ENCODE measurements at places on chromosomes 16 and 17.

GRCh38 chr16:57535680-57536305, 578 bp downstream of the CCDC102A start:
- peak; percentile 95 for DNase-seq

GRCh38 chr17:49201481-49201927, 8.9 kb downstream of the GNGT2 start:
- DNase-seq = no peak

DNA sequence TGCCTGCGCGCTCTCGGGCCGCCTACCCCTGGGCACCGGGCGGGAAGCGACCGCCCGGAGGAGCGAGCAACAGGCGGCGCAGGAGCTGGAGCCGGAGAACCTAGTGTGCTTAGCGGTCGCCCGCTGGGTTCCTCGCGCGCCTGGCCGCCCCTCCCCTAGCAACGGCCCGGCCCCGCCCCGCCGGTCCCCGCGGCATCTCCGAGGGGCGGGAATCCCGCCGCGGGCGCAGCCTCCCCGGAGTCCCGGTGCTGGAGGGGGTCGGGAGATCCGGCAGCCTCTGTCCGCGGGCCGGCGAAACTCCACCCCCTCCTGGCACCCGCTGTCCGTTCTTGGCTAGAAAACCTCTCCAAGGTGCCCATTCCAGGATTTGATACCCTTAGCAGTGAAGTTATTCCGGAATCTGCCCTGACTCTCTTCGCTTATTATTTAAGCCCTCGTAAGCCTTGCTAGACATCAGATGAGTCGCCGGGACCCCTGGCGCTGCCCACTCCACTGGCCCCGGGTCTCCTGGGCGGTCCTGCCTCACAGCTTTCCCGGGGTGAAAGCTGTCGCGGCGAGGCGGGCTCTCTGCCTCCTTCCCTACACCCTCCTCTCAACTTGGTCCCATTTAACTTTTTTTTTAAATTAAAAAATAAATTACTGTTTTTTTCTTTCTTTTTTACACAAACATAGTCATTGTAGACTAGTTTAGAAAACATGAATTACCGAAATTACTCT, at the start of gene RPRML:
RPRML (minus strand) TSS at position 107 of the 717 bp plus-strand sequence. CDS start 246 bp downstream, outside the sequence.
- DNase-seq = no peak

DNA sequence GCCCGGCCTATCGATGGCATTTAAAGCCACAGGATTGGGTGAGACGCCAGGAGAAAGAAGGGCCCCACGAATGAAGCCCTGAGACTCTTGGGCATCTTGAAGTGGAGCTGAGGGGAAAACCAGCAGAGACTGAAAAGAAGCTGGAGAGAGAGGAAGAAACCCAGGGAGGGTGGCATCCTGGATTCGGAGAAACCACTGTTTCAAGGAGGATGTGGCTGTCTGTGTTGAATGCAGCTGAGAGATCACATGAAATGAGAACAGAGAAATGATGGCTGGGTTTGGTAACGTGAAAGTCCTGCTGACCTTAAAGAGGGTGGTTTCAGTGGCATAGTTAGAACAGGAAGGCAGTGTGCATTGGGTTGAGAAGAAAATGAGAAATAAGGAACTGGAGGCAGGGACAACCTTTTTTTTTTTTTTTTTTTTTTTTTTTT, 3.8 kb downstream of the TNFSF12 start:
- DNase-seq = no peak

GRCh38 chr17:73189417-73190099, 3.3 kb upstream of the COG1 start:
- no peak for DNase-seq

- no peak for DNase-seq
Measured at GRCh38 chr17:75816693-75817092, 27.5 kb downstream of the UNC13D start.

DNA sequence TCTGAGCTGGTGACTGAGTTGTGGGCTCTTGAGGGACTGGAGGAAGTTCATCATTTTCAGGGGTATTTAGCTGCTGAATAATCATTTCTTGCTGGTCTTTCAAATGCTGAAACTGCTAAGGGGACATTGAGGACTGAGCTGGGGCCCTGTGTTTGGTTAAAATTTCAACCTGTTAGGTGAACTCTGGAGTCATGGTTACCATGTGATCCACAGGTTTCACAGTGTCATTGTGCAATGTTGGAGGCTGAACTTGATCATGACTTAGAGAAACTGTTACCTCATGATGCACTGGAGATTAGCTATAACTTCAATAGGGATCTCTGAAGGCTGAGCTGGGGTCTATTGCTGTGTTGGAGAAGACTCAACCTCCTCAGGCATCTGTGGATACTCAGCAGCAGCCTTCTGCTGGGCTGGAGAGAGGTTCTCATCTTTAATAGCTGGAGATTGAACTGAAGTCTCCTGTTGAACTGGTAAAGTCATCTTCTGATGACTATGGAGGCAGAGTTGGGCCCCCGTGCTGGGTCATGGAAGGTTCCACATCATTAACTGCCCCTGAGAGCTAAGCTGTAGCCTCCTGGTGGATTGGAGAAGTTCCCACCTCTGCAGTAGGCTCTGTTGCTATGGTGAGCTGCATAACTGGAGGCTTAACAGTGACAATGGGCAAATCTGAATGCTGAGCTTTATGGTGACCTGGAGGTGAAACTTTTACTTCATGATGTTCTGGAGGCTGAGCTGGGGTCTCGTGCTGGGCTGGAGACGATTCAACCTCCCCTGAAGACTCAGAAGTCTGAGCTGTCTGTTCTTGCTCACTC, 15.2 kb downstream of the RDM1 start:
- no peak for DNase-seq

DNA sequence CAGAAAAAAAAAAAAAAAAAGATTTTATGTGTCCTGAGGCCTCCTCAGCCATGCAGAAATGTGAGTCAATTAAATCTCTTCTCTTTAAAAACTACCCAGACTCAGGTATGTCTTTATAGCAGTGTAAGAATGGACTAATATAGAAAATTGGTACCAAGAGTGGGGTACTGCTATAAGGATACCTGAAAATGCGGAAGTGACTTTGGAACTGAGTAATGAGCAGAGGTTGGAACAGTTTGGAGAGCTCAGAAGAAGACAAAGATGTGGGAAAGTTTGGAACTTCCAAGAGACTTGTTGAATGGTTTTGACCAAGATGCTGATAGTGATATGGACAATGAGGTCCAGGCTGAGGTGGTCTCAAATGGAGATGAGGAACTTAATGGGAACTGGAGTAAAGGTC, 17.3 kb upstream of the CNEP1R1 start:
- DNase-seq = no peak

DNA sequence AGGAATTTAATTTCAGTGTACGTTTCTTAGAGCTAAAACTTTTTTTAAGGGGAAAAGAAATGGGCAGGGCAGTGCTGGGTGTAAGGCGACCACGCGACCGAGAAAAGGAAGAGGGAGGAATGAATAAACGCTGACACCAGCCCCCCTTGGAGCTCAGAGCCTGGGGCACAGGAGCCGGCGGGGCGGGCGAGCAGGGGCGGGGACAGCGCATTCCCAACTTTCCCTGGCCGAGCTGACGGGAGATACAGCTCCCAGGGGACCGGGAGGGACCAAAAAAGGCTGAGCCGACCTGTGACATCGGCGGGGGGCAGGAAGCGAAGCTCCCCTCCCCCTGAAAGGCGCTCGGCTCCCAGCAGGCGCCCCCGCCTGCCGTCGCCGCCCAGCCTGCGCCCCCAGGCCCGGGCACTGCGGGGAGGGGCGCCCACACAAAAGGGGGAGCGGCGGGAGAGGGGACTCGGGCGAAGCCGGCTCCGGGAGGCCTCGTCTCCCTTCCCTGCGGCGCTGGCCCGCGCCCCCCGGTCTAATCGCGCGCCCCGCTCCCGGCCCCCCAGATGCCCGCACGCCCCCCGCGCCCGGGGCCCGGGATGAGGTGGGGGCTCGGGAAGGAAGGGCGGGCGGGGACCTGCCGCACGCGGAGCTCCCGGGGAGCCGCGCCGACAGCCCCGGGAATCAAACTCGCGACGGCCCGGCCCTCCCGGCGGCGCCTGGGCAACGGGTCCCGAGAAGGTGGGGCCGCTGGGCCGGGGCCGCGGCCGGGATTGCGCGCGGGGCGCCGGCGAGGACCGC, 622 bp downstream of the CUEDC1 start:
- DNase-seq = no peak

GRCh38 chr17:12719948-12720347, 54.3 kb downstream of the MYOCD start:
- no peak for DNase-seq

DNA sequence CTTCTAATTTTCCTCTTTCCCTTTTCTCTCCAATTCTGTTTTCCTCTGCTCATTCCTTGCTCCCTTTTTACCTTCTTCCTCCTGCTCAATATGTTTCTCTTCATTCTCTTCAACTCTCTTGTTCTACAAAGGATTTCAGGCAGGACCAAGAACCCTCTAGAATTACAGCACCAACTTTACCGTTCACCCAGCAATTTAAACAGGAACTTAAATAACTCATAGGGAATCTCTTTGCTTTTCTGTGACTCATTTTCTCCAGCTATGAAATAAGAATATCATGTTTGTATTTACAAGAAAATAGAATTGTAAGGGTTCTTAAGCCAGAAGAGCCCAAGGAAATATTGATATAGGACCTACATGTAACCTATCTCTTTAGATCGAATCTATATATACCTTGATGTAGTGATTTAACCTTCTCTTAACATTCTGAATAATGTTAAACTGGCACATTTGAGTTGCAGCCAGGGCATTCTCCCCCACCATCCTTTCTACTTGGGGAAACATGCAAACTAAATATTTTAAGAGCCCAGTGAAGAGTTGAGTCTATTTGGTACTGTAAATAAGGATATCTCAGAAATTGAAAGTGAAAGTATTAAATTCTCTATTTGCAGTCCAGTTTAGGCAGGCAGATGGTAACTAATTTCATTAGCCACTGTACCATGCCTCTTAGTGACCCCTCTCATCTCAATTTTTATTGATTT, 137.0 kb downstream of the ANKFN1 start:
- DNase-seq = no peak

DNA sequence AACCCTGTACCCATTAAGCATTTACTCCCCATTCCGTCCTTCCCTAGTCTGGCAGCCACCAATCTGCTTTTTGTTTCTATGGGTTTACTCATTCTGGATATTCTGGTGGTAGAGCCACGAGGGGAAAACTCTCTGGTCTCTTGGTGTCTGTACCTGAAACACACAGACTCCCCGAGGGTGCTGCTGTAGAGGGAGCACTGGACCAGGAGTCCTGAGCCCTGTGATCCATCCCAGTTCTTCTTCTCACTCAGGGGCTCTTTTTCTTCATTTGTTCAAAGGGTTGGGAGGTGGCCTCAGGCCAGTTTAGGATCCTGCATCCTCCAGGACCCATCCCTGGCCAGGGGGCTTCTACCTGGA, 14.1 kb downstream of the HEXIM2 start:
- no peak for DNase-seq

- no peak for DNase-seq
Measured at GRCh38 chr16:2813771-2814221, 3.2 kb upstream of the PRSS21 start.

DNA sequence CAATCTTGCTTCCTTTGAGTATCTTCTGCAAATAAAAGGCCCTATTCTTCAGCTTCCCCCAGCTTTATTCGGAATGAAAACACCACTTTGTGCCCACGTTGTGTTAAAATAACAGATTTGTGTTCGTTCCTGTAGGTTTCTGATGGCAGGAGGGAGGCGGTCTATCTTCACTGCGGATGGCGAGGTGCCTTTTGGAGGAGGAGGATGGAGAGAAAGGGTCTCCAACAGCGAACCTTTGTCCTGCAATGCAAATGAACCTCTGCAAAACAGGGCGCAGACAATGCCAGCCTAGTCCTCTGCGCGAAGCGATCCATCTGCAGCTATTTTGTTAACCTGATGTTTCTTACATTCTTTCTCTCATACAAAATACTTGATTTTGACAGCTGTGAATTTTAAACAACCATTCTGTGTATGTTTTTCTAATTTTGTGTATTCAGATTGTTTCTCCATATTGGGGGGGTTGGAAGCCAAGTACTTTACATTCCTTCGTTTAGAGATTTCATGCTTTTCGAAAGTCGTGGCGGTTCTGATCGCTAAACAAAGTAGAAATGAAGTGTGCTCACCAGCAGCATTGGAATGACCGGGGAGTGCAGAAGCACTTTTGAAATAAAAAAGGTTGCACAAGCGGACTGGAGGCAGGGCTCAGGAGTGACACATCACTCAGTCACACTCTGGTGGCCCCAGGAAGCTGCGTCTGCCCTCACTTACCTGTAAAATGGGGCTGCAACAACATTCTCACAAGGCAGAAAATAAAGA, 279.0 kb upstream of the IRX5 start:
- no peak for DNase-seq

GRCh38 chr16:86550281-86550680, 4.8 kb downstream of the MTHFSD start:
- DNase-seq = no peak

GRCh38 chr16:58684001-58684353, 593 bp downstream of the SLC38A7 start:
- no peak for DNase-seq

DNA sequence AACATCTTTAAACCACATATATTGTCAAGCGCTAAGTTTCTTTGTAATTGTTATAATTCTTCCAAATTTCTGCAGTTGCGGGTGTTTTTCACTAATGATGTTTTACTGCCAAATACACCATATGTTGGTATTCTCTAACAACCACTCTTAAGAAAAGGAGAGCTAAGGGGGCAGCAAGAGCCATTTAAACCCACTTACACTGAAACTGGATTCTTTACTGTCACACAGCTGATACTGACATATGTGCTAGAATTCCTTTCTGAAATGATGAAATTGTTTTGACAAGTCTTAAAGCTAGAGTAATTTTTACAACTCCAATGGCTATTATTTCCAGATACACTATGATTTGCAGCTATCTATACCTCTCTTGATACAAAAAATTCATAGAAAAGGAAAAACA, 483.1 kb downstream of the CDH11 start:
- no peak for DNase-seq

- no peak for DNase-seq
Measured at GRCh38 chr17:32803544-32803943, 73.4 kb downstream of the MYO1D start.

DNA sequence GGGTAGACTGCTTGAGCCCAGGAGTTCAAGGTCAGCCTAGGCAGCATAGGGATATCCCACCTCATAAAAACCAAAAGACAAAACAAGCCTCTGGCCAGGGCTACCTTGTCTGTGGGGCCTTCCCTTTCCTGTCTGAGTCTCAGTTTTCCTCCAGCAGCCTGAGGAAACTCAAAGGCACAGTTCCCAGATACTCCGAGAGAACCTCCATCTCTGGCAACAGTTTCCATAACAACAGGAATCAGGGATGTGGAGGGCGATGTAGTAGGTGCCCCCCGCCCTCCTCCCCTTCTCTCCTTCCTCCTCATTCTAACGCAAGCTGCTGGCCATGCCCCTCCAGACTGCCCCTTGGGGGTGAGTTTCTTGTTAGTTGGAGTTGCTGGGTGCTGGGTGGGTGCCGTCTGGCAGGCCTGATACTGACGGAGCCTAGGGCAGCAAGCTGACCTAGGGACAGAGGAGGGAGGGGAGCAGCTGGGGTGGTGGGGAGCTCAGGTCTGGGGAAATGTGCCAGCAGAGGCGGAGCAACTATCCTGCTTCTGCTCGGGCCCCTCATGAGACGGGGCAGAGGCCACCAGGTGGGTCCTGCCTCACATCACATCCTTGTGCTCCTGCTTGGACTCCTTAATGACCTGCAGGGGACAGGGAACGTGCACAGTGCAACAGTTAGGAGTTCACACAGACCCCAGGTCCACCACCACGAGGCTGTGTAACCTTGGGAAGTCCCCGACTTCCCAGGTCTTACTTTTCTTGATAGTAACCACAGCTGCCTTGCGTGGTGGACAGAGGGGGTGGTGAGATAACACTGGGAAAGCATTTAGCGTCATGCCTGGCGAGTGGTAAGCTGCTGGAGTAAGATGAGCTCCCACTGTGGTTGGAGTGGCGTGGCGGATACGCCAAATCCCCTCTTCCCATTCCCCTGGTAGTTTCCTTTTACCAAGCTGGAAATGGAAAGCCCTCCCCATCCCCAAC, 7.8 kb upstream of the EFTUD2 start:
- no peak for DNase-seq

- no peak for DNase-seq
Measured at GRCh38 chr17:14940108-14940937, 324.8 kb downstream of the PMP22 start.

Measured in T-cell (primary cell).